ENCODE measurements at places on chromosomes 3 and 15.

- no peak for DNase-seq
Observed at GRCh38 chr15:45165536-45165935, 22.2 kb downstream of the SHF start.

GRCh38 chr3:10341901-10342398, 21.0 kb upstream of the SEC13 start:
- DNase-seq: no peak

- DNase-seq: no peak
Observed at GRCh38 chr3:16912400-16913263, 27.9 kb downstream of the PLCL2 start.

- no peak for DNase-seq
Observed at GRCh38 chr15:37888356-37888755, 46.1 kb upstream of the TMCO5A start.

GRCh38 chr3:160981217-160981938, 123.8 kb downstream of the B3GALNT1 start:
- no peak for DNase-seq

DNA sequence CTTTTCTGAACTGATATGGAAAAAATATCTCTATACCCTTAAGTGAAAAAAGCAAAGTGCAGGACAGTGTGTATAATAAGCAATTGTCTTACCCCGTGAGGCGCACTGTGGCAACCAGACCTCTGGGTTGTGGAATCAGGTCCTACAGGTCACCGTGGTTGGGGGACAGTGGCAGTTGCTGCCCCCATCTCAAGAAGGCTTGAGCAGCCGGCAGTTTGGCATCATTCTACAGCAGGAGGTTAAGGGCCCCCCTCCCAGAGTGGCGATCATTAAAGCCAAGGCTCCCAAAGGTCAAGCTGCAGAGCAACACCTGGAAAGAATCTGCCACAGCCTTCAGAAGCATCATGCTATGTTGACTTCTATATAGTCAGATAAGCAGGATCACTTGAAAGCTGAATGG, 56.1 kb upstream of the HERC1 start:
- no peak for DNase-seq

- no peak for DNase-seq
Observed at GRCh38 chr15:58352026-58352929, 79.5 kb upstream of the LIPC start.

DNA sequence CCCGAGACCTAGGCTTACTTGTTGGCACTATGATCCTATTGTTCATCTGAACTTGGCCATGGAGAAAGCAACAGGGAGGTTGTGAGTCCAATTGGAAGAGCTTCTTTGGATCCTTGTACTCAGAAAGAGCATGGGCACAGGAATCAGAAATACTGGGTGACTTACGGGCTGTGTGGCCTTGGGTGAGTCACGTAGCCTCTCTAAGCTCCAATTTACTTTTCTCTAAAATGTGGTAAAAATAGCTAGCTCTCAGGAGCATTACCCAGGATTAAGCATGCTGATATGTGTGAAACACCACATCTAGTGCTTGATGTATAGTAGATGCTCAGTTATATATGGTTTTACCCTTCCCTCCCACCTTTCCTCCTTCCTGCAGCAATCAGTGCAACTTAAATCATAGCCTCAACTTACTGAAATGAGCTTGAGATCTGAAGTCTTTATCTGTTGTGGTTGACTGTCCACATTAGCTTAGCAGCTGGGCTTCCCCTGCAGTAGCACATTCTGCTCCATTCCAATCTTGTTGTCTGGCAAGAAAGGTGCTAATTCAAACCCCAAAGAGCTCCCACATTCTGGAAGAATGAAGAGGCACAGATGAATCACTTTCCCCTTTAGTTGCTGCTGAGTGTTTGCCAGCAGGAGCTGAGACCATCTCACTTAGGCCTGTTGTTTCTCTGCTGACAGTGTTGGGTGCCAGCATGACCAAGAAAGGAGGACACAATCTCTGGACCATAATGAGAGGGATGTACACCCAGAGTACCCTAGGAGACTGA, 299.1 kb upstream of the TRIM42 start:
- no peak for DNase-seq

DNA sequence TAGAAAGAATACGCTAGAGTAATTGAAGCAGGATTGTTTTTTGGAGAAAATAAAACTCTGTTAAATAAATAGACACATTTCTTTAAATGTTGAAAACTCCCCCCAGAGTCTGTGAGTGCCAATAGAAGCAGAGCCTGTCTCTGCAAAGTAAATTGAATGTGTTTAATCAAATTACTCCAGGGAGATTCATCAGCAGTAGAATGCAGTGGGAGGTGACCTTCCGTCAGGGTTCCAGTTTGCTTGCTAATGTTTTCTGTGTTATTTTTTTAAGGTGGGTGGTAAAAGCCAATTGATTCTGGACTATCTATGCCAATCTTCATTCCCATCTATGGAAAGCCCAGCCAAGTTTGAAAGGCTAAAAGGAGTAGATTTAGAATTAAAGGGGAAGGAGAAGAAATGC, 612.4 kb upstream of the GRM7 start:
- no peak for DNase-seq

- peak; percentile 35 for DNase-seq
Observed at GRCh38 chr15:26767169-26767670, 5.6 kb downstream of the GABRB3 start.

DNA sequence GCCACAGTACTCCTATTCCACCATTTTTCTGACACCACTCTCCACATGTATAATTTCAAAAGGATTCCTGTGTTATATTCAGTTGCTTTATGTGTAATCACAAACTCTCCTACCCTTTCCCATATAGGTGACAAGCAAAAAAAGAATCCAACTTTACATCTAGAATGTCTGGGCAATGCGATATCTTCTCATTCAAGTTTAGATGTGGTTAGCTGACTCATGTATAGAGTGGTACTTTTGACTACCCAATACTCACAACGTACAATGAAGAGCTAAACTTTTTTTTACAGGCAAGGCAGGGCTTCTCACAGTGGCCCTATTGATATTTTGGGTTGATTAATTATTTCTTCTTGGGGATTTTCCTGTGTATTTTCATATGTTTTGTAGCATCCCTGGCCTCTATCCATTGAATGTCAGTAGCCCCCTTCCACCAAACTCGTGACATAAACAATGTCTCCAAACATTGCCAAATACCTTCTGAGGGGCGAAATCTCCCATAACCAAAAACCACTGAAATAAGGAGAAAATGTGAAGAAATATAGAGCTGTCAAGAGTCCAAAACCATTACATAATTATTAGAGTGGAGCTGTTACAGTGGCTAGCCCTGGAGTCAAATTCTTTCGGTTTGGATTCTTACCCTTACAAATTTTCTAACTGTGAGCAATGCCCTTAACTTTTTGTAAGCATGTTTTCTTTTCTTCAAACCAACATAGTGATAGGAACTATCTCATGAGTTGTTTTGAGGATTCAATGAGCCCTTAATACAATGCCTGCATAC, 342.6 kb downstream of the NSUN3 start:
- DNase-seq: no peak

GRCh38 chr3:38519000-38519399, 22.9 kb downstream of the EXOG start:
- no peak for DNase-seq

DNA sequence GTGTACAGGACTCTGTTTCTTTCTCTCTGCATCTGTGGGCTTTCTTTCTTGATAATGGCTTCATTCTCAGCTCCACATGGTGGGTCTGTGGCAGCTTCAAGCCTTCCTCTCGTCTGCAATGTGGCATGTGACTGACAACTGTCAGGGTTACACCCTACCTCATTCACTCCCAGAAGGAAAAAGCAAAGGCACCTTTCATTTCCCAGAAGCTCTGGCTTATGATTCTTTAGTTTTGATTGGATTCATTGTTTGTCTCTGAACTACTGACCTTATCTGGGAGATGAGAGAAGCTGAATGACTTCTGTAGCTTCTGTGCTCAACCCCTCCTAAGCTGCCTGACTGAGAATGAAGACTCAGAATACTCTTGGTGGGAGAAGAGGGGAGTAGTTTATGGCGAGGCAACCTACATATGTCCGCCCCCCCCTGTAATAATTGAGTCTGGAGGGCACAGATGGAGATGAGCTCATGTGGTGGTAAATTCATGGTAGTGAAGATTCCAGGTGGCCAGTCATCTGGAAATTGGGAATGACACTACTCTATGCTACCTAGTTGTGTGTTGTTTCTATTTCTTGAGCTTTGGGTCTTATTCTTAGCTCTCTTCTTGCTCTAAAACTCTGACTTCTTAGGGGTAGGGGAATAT, 38.4 kb downstream of the KCNAB1 start:
- DNase-seq: no peak

DNA sequence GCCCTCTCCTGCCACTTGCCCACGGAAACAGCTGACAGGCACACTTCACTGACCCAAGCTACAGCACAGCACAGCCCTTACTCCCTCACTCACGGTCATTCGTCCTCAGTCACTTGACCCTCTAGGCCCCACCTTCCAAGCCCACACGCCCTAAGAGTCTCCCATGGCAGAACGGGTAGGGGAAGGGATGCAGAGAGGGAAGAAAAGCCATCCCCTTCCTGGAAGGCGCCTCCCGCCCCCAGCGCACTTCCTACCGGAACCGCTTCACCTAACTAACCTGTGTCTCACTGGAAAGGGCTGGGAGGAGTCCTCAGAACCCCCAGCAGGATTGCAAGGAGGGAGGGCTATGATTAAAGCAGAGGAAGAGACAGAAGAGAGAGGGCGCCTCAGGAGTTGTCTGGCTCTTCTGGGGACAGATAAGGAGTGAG, 22.9 kb downstream of the EPHB3 start:
- no peak for DNase-seq

DNA sequence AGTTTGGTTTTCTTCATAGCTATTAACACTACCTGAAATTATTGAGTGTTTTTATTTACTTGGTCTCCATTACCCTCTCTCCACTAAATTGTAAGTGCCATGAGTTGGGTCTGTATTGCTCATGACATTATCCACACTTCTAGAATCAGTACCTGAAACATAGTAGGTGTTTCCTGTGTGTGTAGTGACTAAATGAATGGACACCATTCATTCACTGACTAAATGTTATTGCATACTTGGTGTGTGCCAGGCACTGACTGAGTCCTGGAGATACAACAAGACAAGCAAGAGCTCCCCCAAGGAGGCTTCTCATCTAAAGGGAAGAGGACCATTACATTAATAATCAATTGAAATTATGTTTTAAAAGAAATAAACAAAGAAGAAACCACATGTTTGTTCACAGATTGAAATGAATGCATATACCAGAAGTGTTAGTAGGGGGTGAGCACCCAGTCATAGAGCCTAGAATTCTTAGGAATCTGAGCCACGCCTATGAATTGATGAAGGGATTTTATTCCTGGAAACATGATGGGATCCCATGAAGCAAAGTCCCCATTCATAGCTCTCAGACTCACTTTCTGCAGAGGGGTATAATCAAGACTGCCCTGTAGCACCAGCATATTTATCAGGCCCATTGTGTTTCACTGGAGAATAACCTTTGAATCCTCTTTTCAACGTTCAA, 31.7 kb upstream of the ATOSA start:
- DNase-seq: no peak

- DNase-seq: no peak
Observed at GRCh38 chr3:150691414-150692040, 12.2 kb downstream of the ERICH6 start.

- peak; percentile 44 for DNase-seq
Observed at GRCh38 chr3:49013738-49014660, 4.4 kb downstream of the DALRD3 start.

GRCh38 chr15:75188499-75188898, 13.2 kb upstream of the C15orf39 start:
- no peak for DNase-seq

DNA sequence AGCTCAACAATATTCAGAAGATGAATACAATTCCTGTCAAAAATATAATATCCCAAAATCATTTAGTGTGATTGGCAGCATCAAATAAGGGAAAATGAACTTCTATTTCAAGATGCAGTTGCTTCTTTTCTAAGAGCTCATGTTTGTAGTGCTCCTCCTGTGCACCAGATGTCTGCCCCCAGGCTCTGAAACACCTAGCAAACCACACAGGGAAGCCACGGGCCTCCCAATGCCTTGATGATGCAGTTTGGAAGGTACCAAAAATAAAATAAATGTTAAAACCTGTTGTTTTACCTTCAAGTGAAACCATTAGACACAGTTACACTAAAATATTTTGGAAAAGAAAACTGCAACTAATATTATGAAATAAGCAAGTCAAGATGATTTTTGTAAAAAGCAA, 22.2 kb downstream of the CFAP20DC start:
- peak; percentile 55 for DNase-seq

- peak; percentile 71 for DNase-seq
Observed at GRCh38 chr15:50182219-50183013, 420 bp downstream of the SLC27A2 start.

GRCh38 chr3:120688121-120688520, 6.1 kb upstream of the HGD start:
- DNase-seq: no peak

DNA sequence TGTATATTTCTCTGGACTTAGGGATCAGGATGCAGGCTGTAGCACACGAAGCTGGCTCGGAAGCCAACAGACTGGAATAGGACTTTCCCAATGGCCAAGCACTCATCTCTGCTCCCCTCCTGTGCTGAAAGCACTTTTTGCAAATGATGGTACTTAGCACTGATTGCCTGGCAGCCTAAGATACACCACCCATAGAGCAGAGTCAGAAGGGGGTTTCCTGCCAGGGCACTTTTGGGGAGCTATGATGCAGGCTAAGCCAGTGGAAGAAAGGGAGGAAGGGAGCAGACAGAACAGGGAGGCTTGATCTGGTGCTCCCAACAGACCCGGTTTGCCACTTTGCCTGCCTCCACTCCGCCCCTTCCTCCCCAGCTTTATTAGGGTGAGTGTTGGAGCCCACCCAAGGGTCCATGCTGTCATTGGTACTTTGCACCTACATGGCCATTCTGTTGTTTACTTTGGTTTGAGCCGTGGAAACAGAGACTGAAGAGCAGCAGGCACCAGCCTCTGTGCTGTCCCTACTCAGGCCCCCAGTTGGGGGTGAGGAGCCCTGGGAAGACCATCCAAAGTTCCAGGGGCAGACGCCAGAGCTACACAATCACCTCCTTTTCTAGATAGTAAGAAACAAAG, 15.9 kb downstream of the BSN start:
- DNase-seq: no peak

DNA sequence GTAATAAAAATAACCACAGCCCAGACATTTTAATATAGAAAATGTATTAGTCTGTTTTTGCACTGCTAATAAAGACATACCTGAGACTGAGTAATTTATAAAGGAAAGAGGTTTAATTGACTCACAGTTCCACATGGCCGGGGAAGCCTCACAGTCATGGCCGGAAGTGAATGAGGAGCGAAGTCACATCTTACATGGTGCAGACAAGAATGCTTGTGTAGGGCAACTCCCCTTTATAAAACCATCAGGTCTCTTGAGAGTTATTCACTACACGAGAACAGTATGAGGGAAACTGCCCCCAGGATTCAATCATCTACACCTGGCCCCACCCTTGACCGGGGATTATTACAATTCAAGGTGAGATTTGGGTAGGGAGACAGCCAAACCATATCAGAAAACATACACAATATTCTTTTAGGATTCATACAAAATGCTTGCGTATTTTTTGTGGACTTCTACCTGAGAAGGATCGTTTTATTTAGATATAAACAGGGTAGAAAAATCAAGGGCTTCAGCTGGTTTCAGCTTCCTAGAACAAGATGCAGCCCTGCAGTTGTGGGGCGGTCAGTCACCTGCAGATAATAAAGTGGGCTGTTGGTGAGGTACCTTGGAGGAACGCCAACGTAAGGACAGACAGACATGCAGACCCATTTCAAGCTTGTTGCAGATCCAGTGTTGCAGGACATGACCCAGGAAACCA, 101.9 kb downstream of the TNIK start:
- no peak for DNase-seq
